ENCODE measurements at places on chromosomes 5 and 9.

GRCh38 chr5:173727839-173728778, 111.7 kb upstream of the BOD1 start:
- DNase-seq: no peak

GRCh38 chr5:61303346-61303745, 28.7 kb upstream of the ZSWIM6 start:
- no peak for DNase-seq

- DNase-seq: no peak
Observed at GRCh38 chr5:36611520-36612274, 5.3 kb downstream of the SLC1A3 start.

- DNase-seq: no peak
Observed at GRCh38 chr5:71836559-71837112, 117.6 kb downstream of the CARTPT start.

DNA sequence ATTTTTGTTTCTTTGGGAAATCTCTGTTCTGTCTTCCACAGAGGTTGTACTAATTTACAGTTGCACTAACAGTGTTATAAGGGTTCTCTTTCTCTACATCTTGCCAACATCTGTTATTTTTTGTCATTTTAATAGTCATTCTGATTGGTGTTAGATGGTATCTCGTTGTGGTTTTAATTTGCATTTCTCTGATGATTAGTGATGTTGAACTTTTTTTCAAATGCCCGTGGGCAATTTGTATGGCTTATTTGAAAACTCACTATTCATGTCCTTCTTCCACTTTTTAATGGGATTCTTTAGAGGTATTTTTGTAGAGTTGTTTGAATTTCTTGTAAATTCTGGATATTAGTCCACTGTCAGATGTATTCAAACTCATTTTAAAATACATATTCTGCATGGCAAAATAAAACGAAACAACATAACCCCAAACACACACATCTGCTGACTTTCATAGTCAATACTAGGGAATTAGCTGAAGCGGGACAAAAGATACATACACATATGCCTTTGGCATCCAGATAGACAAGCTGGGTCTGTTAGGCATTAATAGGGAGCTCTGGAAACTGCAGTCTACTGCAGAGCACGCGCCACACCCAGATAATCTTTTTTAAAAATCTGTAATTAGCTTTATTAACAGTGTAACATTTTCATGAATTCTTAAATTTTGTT, 5.8 kb upstream of the SPATA31C2 start:
- no peak for DNase-seq

DNA sequence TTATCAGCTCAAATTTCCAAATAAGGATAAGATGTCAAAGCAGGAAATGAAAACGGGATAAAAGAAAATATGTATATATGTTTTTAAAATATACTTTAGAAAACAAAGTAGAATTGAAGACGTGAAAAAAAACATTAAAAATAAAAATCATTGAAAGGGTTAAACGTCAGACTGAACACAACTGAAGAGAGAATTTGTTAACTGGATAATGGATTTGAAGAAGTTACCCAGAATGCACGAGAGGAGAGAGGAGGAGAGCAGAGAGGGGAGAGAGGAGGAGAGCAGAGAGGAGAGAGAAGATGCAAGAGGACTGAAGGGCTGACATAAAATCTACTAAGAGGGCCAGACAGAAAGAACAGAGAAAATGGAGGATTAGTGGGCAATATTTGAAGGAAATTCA, 88.0 kb downstream of the CDKN2A start:
- DNase-seq: no peak

DNA sequence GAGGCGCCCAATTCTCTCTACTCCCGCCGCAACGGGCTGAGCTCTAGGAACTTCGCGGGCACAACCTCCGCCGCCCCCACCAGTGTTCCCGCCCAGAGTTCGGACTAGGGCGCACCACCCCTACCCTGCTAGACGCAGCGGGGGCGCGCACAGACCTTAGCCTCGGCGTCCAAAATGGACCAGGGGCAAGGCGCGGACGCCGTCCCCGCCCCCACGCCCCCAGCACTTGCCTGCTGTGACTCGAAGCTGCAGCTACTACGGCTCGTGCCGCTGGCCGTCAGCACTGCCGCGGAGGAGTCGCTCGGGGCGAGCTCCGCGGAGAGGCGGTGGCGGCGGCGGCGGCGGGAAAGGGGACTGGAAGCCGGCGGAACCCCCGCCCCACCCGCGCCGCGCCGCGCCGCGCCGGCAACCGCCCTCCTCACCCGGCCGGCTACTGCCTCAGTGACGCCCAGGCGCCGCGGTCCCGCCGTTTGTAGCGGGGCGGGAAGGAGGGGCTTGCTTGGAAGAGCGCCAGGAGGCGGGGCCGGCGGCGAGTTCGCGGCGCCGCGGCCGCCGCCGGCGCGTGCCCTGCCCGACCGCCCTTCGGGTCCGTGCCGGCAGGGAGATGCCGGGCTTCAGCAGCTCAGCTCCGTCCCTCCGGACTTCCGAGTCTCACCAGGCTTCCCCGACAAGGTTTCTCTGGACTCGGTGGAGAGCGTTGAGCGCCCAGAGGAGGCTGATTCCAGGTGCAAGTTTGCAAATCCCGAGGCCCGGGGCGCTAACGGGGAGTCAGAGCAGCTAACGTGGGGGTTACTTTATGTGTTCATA, 4.5 kb downstream of the ELAVL2 start:
- peak; percentile 43 for DNase-seq

GRCh38 chr9:132531195-132531594, 51.2 kb upstream of the BARHL1 start:
- no peak for DNase-seq

DNA sequence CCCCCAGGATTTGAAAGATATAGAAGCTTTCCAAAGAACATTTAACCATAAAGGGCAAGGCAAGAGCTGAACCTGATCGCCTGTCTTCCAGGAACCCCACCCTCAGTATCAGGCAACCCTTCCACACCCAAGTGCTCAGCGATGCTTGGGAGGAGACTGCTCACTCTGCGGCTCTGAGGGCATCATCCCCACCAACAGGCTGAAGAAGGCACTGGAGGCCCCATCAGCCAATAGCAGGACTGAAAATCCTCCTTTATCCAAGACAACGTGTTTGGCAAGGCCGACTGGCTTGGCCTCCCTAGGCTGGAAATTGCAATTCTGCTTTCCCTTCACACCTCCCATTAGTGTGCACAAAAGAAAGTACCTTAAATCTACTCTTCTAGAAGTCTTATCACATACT, 1.4 kb upstream of the PPP2CA start:
- peak; percentile 60 for DNase-seq

DNA sequence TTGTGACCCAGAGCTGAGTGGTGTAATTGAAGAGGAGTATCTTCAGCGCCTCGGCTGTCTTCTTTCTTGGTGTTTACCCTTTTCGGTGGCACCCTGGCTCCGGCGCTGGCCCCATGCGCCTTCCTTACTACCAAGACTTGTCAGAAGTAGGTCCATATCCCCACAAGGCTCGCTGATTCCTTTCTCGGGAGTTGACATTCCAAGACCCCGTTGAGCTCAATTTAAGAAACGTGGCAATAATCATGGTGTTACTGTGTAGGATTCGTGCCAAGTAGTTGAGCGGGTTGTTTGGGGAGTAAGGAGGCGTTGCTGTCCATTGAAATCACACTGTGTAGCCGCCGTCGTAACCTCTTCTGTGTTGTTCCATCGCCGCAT, 795 bp downstream of the NDUFAF2 start:
- peak; percentile 48 for DNase-seq

GRCh38 chr5:146533260-146533857, 17.4 kb upstream of the GPR151 start:
- DNase-seq: peak; percentile 75

GRCh38 chr5:169424670-169425378, 123.9 kb upstream of the SLIT3 start:
- no peak for DNase-seq

DNA sequence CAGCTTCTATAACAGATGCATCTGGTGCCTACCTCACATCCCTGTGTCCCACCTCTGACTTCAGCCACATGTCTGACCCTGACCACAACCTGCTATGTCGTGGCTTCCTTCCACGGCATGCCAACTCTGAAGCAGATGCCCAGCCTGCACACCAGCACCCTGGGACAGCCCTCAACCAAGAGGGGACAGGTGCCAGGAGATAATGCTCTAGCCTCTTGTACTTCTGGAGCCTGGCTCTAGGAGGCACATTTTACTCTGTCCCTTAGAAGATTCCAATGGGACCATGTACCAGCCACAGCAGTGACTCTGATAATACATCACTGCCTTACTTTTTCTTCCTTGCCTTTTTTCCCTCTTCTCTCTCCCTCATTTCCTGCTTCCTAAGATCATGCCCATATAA, 51.4 kb downstream of the EBF1 start:
- DNase-seq: no peak

- no peak for DNase-seq
Observed at GRCh38 chr5:95956021-95956899, 5.4 kb downstream of the ELL2 start.

GRCh38 chr9:119154527-119154926, 214.7 kb downstream of the BRINP1 start:
- DNase-seq: no peak

DNA sequence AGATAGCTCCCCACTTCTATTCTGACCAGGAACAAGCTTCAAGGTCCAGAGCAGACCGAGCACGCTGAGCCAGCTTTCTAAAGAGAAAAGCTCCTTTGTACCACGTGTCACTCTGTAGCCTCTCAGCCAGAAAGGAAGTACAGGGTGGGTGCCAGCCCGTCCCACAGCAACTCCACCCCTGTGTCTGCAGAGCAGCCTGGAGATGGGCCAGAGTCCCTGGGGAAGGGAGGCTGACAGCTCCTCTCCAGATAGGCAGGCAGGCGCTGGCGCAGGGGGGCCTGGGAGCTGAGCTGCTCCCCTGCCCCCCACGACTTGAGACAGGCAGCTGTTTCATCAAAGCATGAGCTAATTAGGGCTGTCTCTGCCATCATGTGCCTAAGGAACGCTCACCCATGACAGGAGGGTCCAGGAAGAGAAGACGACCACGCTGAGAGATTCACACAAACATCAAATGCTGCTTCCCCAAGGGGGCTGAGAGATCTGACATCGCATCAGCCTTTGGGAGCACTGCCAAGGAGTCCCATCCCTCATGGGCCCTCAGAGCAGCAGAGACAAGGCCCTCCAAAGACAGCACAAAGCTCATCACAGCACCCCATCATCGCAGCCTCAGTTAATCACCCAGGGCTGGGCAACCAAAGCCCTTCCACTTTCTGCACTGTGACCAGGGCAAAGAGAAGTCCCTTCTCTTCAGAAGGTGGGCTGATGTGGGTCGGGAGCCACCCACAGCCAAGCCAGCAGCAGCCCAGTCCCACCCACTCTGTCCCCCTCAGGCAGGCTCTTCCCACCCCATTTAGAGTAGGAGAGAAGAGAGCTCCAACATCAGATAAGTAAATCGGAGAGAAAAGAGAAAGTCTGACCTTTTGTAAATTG, 78.5 kb upstream of the LRRTM2 start:
- DNase-seq: peak; percentile 78

DNA sequence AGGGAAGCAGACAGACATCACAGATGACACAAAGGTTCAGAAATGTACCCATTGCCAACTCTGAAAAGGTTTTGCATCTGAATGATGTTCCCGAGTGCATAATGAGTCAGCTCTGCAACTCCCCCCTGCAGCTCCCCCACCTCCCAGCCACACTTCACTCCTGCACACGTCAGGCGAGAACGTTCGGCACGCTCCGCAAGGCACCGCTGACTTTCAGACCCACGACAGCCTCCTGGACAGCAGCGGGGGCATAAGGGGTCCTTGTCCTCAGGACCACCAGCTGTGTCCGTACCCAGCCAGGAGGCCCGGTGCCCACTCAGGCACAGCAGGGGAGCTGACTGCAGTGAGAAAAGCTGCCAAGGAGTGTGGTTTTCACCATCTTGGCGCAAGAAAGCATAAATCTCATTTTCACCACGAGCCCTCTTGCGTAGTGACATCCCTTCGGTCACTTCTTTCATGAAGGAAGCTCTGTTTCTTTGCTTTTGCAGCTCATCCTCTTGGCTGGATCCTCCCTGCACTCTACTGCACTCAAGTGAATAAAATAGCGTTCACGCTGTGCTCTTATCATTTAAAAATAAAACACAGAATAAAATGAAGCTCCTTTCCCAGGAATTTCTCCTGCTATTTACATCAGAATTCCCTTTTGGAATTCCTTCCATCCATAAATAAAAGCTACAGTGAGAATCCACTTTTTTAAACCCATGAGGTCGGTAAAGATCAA, 9.9 kb downstream of the GFPT2 start:
- peak; percentile 47 for DNase-seq

DNA sequence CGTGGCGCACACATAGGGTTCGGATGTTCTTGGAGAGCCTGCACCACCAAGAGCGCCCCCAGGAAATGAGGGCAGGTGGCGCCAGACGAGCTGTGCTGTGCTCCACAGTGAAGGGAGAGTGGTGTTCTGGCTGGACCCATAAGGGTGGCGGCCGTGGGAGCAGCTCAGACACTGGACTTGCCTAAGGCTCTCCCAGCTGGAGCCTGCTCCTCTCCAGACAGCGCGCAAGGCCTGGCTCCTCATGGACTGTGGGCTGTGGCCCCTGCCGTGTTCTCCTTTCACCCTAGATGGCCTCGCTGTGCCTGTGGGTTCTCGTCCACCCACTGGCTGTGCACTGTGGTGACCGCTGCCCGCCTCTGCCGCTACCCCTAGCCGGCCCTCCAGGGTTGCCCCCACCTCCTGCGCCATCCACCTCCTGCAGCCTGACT, 92.9 kb downstream of the EHMT1 start:
- DNase-seq: no peak

- DNase-seq: peak; percentile 54
Observed at GRCh38 chr9:106897236-106897635, 34.3 kb downstream of the ZNF462 start.

DNA sequence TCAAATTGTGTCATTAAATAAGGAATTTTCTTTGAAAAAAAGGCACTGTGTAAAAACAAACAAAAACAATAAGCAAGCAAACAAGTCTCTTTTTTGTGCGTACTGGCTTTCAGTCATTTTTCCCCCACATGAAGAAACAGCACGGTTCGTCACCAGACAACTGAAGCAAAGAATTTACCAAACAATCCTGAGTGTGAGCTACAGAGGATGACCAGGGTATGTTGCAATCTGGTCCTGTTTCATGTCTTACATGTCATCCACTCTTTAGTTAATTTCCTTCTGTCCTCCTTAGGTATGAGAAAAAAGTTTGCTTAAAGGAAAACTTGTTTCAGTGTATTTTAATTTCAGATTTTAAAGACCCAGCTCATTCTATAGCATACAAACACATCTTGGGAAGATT, 1080.7 kb upstream of the NUDT12 start:
- peak; percentile 29 for DNase-seq

- peak; percentile 50 for DNase-seq
Observed at GRCh38 chr9:94948567-94949235, 222.2 kb downstream of the AOPEP start.

DNA sequence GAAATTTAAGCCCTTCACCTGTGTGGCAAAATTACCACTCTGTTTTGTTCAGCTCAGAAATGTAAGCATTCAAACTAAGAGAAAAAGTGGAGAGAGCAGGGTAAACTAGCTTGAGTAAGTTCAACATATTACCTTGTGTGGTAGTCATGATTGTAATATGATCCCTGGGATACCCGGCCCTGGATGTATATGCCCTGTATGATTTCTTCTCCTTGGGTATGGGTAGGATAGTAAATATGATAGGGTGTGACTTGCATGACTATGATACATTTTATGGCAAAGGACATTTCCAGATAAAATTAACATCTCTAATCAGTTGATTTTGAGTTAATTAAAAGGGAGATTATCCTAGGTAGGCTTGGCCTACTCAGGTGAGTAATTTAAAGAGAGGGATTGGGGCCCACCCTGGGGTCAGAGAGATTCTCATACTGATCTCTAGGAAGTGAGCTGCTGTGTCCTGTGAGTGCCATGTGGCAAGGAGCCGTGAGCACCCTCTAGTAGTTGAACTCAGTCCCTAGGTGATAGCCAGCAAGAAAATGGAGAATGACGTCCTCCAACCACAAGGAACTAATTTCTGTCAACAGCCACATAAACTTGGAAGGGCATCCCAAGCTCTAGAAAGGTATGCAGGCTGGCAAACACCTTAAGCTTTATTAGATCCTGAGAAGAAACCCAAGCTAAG, 62.2 kb upstream of the ANXA1 start:
- no peak for DNase-seq

Measured in kidney tubule cell (primary cell).